Omental fat pad (tissue), 4 donors: ENCODE measurements at places on chromosomes 7 and 10. TPM values are rescaled to one million over a fixed set of nuclear protein-coding genes. Genes with fewer than 3 reads are reported as not detected.

PLPP4 gene
- total RNA-seq, result 0.72 TPM

CAV1 gene
- total RNA-seq, result 462 TPM

SUN1 gene
- total RNA-seq, result 203 TPM

DNA sequence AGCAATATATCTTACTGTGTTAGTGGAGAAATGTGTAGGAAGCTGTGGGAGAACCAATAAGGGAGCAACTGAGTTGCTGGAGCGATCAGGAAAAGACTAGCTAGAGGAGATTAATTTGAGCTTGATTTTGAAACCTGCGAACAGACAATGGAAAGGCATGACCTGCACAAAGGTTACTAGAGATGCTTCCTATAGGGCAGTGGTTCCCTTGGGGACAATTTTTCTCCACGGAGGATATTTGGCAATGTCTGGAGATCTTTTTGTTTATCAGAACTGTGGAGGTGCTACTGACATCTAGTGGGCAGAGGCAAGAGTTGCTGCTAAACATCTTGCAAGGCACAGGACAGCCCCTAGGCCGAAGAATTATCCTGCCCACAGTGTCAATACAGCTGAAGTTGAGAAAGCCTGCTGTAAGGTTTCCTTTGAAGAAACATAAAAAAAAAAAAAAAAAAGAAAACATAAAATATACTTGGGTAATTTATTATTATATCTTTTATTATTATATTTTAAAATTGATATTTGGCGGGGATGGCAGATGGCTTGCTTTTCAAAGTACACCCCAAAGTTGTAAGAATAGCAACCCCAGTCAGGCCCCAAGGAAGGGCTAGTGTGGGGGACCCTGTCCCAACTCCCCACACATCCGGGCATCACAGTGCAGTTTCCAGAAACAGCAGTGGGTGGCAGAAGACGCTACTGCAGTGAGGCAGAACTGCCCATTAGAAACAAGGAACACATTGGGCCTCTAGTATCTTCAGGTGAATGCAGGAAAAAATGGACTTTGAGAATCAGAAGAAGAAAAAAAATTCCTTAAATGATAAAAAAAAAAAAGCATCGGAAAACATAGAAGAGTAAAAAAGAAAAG, 481.6 kb downstream of the SH2D4B start:
- no peak for DNase-seq

DNA sequence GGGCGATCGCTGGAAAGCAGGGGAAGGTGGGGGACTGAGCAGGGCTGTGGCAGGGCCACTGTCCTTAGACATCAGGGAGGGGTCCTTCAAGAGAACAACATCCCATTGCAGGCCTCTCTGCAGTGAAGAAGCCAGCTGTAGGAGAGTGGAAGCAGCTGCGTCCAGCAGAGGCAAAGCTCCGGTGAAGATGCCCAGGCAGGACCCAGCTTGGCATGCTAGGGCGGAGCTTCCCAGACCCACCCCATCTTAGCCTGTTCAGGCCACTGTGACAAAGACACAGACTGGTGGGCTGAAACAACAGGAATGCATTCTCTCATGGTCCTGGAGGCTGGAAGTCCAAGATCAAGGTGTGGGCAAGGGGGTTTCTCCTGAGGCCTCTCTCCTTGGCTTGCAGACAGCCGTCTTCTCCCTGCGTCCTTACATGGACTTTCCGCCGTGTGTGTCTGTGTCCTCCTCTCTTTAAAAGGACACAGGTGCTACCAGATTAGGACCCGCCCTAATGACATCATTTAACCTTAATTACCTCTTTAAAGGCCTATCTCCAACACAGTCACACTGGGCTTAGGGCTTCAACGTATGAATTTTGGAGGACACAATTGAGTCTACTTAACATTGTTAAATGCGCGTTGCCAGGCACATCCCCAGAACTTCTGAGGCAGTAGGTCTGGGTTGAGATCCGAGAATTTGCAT, 178.1 kb upstream of the GRB10 start:
- no peak for DNase-seq

DNA sequence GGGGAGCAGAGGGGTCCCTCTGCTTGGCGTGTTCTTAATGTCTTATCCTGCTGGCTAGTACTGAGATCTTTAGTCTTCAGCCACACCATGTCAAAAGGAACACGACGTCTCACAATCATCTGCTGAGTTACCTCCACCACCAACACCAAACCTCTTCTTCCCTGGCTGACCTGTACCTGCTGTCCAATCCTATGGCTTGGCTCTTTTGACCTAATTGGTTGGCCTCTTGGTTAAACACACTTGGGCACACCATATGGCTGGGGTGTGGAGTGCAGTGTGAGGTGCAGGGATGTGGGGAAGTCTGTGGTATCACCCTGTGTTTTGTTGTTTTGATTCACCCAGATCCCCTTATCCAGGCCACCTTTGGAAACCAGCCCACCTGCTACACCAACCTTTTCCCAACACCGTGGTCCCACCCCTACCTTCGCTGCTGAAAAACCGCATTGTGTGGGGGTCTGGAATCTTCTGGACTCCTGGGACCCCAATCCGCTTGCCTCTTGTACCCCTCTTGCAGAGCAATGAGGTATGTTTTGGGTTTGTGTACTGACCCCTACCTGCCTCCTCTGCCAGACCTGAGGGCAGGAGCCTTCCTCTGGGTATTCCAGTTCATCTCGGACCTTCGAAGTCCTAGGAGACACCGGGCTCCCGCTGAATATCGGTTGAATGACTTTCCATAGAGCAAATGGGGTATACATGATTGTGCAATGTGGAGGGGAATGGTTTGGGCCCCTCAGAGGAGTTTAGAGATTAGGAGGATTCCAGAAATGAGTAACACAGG, 2.8 kb upstream of the LBX1 start:
- no peak for DNase-seq

DNA sequence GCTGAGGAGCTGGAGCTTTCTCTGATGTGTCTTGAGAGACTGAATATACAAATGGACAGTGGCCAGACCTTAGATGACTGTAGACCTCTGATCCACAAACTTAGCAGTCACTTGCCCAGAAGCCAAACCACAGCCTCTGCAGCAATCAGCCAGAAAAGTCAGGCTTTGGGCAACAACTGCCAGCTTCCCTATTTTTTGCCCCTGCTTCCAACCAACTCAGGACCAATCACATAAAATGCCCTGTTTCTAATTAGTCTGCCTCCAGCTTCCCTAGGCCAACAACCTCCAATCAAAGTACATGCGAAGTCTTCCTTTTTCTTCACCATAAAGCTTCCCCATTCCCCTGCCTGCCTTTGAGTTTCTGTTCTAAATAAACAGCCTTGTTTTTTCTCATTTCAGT, 37.8 kb upstream of the CACUL1 start:
- DNase-seq, result no peak

- DNase-seq, result no peak
These were observed 68.4 kb upstream of the NRBF2 start for GRCh38 chr10:63064706-63065105.

- no peak for DNase-seq
These were observed 2.0 kb downstream of the IFRD1 start for GRCh38 chr7:112452102-112452888.

- no peak for DNase-seq
These were observed 1191.1 kb downstream of the SORCS1 start for GRCh38 chr10:105973360-105973759.

DNA sequence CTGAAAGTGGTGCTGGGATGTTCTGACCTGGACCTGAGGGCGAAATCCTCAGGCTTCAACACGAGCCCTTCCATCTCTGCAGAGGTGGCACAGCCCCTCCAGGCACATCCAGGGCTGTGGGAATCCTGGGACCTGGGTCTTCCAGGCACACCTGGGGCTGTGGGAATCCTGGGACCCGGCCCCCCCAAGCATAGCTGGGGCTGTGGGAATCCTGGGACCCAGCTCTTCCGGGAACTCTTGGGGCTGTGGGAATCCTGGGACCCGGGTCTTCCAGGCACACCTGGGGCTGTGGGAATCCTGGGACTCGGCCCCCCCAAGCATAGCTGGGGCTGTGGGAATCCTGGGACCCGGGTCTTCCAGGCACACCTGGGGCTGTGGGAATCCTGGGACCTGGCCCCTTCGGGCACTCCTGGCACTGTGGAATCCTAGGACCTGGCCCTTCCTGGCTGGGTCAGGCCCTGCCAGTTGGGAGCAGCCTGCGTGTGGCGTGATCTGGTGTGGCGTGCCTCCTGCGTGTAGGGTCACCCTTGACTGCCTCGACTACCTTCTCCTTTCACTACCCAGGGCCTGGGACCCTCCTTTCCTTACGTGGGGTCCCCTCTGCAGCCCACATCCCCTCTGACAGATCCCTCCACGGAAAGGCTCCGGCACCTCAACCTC, 124.0 kb downstream of the WDR37 start:
- no peak for DNase-seq

DNA sequence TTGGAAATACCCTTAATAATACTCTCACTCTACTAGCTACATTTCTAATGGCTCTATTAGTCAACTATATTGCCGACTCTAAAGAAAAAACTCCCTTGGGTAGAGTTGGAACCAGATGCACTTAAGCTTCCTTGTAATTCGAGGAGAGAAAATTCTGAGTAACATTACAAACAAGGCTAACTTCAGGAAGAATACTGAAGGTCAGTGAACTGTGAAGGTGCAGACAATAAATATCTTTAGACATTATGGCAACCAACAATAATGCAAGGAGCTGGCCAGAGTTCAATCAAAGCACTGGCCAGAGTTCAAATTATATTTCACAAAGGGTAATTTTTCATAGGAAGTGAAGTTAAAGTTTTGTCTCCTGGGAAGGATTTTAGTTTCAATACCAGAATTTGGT, 40.7 kb upstream of the MRLN start:
- no peak for DNase-seq

- DNase-seq, result no peak
These were observed 26.9 kb downstream of the SPOCK2 start for GRCh38 chr10:72061491-72061890.

GRCh38 chr10:132366499-132366898, 30.5 kb upstream of the PWWP2B start:
- no peak for DNase-seq
